ENCODE measurements at places on chromosomes 4 and X.

GRCh38 chr4:183659872-183660242, 764 bp downstream of the TRAPPC11 start:
- no peak for DNase-seq

DNA sequence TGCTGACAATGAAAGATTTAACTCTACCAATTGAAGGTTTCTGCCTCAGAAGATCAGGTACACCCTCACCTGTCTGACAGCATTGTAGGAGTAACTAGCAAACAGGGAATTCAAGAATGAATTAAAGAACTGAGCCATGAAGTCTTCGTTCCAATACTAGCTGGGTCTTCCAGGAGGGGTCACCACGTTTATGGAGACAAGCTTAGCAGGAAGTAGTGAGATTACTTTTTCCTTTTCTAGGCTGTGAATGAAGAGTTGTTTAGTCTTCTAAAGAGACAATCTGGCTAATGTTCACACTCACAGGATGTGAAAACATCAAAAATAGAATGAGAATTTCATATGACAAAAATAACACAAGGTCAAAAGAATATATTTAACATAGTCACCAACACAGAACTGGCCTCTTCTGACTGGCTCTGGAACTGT, 54.9 kb downstream of the REELD1 start:
- DNase-seq: no peak

DNA sequence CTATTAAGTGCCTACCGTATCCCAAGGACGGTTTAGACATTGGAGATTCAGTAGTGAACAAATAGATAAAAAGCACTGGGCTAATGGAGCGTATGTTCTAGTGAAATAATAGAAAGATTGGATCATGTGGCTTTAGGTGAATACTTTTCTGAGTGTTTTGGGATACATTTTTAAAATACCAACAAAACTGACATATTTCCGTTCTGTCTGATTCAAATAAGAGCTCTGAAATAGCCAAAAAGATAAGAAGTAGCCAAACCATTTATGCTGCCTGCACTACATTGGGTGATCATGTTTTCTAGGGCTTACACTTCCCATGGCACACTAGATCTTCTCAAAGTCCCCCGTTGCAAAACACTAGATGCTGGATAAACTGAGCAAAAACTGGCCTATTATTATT, 14.2 kb downstream of the IGFBP7 start:
- DNase-seq: no peak

GRCh38 chr4:112895811-112896608, 153.4 kb upstream of the ANK2 start:
- DNase-seq: no peak

GRCh38 chr4:8355306-8355705, 85.2 kb downstream of the ACOX3 start:
- no peak for DNase-seq

- DNase-seq: no peak
These were observed 474.5 kb downstream of the KLHL13 start for GRCh38 chrX:117641913-117642656.

GRCh38 chr4:174444390-174444789, 77.9 kb downstream of the HPGD start:
- DNase-seq: no peak

DNA sequence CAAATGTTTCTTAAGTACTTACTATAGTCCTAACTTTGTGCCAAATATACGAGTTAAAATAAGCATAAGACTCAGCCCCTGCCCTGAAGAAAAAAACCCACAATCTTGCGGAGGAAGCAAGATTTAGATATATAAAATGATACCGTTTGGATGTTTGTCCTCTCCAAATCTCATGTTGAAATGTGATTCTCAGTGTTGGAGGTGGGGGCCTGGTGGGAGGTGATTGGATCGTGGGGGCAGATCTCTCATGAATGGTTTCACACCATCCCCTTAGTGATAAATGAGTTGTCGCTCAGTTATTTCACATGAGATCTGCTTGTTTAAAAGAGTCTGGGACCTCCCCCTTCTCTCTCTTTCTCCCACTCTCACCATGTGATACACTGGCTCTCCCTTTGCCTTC, 28.7 kb downstream of the EFHC2 start:
- no peak for DNase-seq

DNA sequence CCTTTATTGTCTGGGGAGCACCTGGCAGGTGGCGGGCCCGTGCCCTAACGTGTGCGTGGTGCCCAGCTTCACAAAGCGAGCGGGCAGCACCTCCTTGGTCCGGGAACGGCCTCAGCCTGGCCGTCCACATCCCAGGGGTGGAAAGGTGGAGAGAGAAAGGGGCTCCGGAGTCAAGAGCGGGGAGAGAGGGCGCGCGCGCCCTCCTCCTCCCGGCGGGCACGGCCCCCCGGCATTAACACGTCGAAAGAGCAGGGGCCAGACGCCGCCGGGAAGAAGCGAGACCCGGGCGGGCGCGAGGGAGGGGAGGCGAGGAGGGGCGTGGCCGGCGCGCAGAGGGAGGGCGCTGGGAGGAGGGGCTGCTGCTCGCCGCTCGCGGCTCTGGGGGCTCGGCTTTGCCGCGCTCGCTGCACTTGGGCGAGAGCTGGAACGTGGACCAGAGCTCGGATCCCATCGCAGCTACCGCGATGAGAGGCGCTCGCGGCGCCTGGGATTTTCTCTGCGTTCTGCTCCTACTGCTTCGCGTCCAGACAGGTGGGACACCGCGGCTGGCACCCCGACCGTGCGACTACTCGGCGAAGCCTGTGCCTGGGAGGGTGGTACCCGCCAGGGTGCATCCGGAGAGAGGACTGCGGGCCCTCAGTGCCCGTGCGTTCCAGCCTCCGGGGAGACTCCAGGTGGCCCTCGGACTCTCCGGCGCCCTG, at the start of gene KIT:
KIT (plus strand) TSS at position 407 of the 701 bp plus-strand sequence; CDS start at position 465, 58 bp downstream.
- DNase-seq: peak; percentile 92

DNA sequence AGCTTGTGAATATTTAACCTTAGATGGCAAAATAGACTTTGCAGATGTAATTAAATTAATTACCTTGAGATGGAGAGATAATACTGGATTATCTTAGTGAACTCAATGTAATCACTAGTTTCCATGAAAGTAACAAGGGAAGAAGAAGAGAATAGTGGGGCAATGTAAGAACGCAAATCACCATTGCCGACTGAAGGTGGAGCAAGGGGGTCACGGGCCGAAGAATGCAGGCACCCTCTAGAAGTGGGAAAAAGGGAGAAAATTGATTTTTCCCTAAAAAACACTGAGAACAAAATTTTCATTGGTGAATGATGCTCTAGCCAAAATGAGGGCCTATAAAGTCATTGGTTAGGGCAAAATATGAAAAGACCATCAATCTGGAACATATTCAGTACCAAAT, 375.6 kb upstream of the EPHA5 start:
- no peak for DNase-seq

DNA sequence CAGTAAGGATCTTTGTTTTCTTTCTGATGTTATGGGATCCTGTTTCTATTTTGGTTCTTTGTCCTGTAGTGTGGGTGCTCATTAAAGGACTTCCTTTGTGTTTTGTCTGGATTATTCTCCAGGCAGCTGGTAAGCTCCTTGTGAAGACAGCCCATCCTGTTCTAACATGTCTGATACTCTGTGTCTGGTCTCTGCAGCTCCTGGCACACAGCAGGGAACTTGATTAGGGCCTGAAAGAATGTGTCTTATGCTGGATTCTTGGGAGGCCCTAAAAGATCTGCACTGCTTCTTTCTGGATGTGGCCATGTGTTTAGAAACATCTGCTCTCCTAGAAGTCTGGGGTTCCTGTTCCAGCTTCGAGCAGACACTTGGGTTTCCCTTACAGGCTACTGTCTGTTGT, 38.1 kb upstream of the ATXN3L start:
- DNase-seq: no peak

DNA sequence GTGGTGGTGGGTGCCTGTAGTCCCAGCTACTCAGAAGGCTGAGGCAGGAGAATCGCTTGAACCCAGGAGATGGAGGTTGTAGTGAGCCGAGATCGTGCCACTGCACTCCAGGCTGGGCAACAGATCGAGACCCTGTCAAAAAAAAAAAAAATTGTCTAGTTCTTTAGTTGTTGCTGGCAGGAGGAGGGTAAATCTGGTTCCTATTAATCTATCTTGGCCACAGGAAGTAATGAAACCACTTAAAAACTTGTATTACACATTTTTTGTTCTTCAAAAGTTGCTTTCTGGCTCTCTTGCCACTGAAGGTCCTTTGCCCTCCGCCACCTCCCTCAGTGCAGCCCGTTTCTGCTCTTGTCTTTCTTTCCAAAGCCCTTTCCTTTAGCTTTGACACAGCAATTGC, 102.9 kb upstream of the ARSJ start:
- DNase-seq: no peak

DNA sequence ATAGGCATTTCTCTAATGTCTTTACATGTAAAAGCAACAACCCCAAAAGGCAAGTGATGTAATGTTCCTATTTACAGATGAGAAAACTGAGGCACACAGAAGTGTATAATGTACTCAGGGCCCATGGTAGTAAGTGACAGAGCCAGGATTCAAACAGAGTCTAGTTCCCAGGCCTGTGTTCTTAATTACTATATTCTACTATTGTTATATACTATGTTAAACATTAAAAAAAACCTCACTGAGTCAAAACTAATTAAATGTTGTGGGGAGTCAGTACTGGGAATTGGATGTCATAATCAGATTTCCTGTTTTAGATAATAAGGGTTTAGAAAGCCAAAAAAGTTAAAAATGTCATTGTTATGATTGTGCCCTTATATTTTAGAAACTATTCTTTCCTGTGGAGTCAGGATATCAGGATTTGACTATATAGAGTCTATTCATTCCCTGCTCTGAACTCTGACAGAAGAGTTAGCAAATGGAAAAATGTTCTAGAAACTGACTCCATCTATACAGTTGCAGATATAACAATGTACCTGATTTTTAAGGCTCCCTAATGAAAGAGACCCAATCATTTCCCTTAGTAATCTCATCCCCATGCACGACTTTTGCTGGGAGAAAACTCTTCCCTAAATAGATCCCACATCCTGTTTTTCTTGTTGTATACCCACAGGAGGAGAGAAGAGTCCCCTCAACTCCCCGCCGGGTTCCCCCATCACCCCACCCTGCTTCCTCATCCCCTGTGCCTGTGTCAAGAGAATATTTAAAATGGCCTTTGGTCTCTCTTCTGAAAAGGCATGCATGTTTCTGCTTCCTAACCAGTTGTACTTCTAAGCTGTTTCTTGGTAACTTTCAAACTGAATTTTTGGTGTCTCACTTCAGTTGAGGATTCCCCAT, 69.7 kb downstream of the REELD1 start:
- no peak for DNase-seq

DNA sequence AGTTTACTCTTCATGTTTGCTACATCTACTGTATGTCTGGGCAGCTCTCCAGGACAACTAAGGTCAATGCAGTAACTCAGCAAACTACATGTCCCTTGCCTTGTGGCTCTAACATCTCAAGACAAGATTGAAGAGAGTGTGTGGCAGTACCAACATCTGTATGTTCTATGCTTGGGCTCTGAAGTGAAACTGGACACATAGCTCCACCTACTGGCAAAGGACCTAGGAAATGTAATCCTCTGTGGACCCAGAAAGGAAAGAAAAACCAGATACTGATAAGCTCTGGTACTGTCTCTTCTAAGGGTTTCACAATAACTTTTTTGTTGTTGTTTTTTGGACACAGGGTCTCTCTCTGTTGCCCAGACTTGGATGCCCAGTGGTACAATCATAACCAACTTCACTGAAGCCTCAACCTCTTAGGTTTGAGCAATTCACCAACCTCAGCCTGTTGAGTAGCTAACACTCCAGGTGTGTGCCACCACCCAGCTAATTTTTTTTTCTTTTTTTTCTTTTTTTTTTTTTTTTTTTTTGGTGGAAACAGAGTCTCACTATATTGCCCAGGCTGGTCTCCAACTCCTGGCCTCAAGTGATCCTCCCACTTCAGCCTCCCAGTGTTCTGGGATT, 64.1 kb downstream of the QDPR start:
- no peak for DNase-seq

DNA sequence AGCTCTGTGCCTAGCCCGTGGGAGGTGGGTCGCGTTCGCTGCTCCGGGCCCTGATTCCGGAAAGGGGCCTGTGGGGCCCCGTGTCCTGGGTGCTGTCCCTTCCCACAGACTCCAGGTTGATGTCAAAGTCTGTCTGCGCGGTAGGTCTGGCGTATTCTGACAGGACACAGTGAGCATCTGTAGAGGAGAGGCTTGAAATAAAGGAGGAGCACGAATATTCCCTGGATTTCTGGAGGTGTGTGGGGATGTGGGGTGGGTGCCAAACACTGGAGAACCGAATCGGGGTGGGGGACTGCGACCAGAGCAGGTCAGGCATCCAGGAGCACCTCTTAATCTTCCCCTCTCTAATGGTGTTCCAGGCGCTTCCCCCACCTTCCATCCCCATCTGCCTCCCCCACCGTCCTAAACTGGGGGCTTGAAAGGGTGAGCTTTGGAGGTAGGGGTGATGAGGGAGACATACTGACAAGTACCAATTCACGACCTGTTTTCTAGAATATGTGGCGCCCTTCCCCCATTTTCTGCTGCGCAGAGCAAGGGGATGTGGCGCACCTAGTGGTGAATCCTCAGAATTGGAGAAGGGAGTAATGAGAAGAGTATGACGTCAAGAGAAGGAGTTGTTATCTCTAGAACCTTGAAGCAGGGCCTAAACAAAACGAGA, 877 bp downstream of the GPRASP1 start:
- DNase-seq: peak; percentile 63

DNA sequence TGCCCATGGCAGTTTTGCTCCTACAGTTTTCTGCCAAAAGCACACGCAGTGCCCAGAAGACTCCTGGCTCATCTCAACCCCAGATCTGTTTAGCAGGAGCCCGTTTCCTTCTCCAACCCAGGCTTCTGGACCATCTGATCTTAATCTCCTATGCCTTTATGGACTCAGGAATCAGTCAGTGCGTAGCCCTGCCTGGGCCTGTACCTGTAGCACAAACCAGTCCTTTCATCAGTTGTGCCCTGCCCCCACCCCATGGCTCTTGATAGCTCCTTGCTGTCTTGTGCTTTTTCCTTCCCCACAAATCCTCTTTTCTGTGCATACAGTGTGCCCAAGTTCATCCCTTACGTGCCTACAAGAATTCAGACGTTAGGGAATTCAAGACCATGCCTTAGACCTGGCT, 1.5 kb downstream of the ZNF718 start:
- DNase-seq: no peak

DNA sequence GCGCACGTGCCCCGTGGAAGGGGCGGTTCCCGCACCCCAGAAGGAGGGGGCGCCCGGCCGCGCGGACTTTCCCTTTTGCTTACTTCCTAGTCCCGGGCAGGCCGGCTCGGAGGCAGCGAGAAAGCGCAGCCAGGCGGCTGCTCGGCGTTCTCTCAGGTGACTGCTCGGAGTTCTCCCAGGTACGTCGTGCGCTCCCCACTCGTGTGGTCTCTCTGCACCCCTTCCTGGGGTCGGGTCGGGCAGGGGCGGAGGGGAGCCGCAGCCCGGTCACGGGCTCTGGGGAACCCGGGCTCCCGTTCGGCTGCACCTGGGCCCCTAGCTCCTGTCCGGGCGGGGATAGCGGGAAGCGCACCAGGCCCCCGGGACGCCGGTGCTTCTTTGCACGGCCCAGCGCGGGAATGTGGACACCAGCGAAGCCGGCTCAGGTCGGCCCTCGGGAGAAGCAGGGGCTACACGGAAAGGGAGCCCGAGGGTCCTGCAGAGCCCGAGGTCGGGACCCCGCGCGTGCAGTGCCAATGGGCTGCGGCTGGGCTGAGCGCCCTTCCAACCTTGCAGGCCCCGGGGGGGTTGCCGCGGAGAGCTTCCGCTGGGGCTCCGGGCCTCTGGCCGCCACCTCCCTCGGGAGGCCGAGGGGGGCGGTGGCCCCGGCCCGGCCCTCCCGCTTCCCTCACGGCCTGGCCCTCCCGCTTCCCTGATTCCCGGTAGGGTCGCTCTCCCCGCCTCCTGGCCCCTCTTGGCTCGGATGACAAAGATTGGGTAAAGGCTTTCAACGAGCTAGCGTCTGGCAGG, at the start of gene TLR2:
TLR2 (plus strand) TSS at position 99 of the 789 bp plus-strand sequence. CDS start 18,628 bp downstream, outside the sequence.
- no peak for DNase-seq

GRCh38 chr4:42761804-42762203, 104.9 kb upstream of the ATP8A1 start:
- no peak for DNase-seq

All from NCI-H1436 (cell line).